Progenitor cell of endocrine pancreas (in vitro differentiated cells): ENCODE measurements at places on chromosomes 13 and 19. TPM values are rescaled to one million over a fixed set of nuclear protein-coding genes. Genes with fewer than 3 reads are reported as not detected.
A peak's percentile ranks its signal among the peaks of the same experiment; 100 is the strongest.

DNA sequence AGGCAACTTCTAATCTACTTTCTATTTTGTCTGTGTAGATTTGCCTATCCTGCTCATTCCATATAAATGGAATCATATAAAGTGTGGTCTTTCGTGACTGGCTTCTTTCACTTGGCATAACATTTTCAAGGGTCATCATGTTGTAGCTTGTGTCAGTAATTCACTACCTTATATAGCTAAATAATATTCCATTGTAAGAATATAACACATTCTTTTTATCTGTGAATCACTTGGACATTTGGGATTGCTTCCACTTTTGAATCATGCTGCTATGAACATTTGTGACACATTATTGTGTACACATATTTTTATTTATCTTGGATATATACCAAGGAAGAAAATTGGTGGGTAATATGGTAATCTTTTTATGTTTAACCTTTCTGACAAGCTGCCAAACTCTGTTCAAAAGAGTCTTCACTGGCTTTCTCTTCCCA, 89.0 kb upstream of the CSNK1A1L start:
- H3K4me3 ChIP-seq = no peak overlapping the region
- DNase-seq = no peak
- no peaks in the 10 kb centered on the region for H3K36me3 ChIP-seq
- no peak overlapping the region for H3K27ac ChIP-seq
- no peaks in the 10 kb centered on the region for H3K27me3 ChIP-seq

Gene ONECUT3
- total RNA-seq = 41.9 and 42.9 TPM in 2 replicates

DNA sequence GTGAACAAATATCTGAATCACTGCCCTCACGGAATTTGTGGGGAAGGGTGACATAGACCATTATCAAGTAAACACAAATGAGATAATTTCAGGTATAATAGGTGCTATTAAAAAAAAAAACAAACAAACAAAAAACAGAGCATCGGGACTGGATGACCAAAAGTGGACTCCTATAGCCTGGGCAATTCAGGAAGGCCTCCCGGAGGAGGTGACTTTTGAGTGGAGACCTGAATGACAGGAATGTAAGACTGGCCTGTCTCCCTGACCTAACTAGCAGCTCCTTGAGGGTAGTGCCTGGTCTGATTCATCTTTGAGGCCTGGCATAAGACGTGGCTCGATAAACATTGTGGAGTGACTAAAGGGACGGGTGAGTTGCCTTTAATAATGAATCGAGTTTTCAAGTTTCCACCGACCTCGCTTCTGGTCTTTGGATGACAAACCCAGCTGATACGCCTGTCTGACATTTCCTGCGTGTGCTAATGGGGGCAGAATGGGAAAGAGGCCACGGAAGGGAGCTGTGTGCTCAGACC, 6.8 kb downstream of the KLK10 start:
- no peak overlapping the region for H3K4me3 ChIP-seq
- peaks cover 4% of the 10 kb centered on the region for H3K4me1 ChIP-seq
- DNase-seq = no peak
- peaks cover 71% of the 10 kb centered on the region for H3K27me3 ChIP-seq
- H3K36me3 ChIP-seq = no peaks in the 10 kb centered on the region

GRCh38 chr13:109606520-109606919, 179.9 kb downstream of the IRS2 start:
- no peaks in the 10 kb centered on the region for H3K4me1 ChIP-seq
- H3K4me3 ChIP-seq = no peak overlapping the region

Gene GJA3
- 0.04 and 0.12 TPM in 2 replicates for total RNA-seq

DNA sequence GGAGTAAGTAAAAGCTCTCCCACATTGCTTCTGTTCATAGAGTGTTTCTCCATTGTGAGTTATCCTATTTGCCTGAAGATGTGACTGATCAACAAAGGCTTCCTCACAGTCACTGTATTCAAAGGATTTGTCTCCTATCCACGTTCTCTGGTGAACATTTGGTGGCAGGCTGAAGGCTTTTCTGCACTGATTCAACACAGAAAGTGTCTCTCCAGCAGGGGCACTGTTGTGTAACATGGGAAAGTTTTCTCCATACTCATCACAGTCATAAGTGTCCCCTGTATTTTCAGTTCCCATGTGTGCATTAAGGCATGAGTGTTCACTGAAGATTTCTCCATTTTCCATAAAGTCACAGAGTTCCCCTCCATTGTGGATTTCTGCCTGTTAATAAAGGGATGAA, 17.6 kb downstream of the ZNF121 start:
- H3K4me3 ChIP-seq = no peak overlapping the region
- H3K27ac ChIP-seq = peak overlapping the region; percentile 95
- H3K36me3 ChIP-seq = peaks cover 88% of the 10 kb centered on the region
- H3K27me3 ChIP-seq = no peaks in the 10 kb centered on the region
- no peak for DNase-seq
